Stimulated activated CD4-positive, alpha-beta T cell treated with anti-CD3 and anti-CD28 coated beads, Interleukin-4, amount 100 ng/mL, for 1 hour (primary cell): ENCODE measurements at places on chromosomes 3 and 15.

GRCh38 chr3:135995766-135996165 lies 30.2 kb downstream of the PPP2R3A start:
- DNase-seq, result no peak

DNA sequence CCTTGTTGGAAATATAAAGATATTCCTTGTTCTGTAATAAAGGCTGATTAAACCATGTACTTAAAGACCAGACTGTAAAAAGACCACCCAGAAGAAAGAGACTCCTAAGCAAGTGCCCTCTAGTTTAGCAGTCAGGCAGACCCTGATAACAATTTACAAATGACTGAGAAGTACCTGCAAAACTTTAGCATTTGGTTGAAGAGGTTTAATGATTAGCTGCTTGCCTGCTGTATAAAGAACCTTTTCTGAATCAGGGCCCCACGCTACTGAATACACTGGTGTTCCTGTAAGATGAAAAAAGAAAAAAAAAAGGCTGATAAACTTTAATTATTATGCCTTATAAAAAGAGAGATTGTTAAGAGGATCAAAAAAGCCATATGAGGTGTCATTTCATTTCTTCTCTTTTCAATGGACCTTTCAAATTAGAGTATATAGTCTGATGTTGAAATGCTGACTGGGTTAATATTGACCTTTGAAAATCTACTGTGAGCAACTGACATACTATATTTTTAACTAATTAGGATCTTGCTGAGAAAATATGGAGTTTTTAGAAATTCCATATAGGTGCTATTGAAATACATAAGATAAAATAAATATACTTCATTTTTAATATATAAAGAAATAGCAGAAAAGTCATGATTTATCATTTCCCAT lies 33.0 kb downstream of the IFT80 start:
- no peak for DNase-seq

DNA sequence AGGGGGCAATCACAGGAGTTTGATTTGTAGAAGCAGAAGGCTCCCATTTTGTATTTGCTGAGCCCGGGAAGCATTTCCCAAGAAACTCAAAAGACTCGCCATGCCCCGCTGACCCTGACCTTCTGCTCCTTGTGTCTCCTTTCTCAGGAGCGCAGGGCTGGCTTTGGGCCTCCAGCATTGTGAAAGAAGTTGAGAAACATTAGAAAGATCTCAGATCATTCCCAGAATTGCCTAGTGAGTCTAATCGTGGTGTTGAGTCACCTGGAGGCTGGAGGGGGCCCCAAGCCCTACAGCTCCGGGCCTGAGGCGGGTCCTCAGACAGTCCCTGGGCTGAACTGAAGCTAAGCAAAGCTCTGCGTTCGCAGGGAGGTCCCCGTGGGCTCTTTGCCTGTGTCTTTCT lies 10.9 kb upstream of the PIGZ start:
- DNase-seq, result no peak

- no peak for DNase-seq
These were observed 140.4 kb upstream of the CCDC54 start for GRCh38 chr3:107236655-107237337.

GRCh38 chr3:88321363-88322050 lies 171.7 kb downstream of the C3orf38 start:
- DNase-seq, result no peak

- no peak for DNase-seq
These were observed 378.6 kb downstream of the NSUN3 start for GRCh38 chr3:94441494-94441847.

DNA sequence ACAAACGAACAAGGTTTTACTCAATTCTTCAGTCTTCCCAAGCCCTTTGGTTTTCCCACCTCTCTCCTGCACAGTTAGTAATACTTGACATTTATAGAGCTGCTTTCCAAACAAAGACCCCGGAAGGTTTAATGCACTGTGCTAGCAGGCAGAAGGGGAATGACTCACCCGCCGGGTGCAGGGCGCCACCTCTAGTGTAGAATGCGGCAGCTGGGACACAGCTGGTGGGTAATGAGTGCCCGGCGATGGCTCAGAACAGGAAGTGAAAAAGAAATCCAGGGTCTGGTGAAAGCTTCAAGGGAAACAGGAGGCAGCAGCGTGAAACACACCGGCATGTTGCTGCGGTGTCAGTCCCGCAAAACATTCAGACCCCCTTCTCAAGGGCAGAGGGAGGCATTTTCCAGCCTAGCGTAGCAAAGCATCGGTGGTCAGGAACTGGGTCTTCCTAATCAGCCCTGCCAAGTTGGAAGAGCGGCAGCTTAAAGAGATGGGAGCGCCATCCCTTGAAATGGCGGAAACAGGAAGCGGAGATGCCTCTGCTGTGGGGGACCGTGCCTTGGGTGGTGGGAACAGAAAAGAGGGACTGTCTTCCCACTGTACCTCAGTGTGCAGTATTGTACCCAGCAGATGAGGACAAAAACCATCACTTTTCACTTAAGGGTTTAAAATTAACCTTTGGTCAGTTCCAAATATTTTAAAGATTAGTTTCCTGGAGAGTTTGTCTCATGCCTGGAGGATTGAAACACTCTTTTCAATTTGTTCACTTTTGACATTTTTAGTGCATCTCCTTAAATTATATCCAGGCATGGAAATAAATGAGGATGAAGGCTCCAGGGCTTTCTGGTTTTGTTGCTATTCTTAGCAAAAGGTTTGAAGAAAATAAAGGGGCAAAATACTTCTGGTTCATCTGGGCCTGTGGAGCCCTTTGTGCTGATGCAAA lies 160.7 kb upstream of the MCTP2 start:
- no peak for DNase-seq

GRCh38 chr3:135161425-135161824 lies 366.4 kb downstream of the EPHB1 start:
- no peak for DNase-seq

- DNase-seq, result no peak
These were observed 61.4 kb upstream of the KLF13 start for GRCh38 chr15:31265090-31265870.

- DNase-seq, result no peak
These were observed 50.2 kb downstream of the ANXA2 start for GRCh38 chr15:60347480-60348049.

DNA sequence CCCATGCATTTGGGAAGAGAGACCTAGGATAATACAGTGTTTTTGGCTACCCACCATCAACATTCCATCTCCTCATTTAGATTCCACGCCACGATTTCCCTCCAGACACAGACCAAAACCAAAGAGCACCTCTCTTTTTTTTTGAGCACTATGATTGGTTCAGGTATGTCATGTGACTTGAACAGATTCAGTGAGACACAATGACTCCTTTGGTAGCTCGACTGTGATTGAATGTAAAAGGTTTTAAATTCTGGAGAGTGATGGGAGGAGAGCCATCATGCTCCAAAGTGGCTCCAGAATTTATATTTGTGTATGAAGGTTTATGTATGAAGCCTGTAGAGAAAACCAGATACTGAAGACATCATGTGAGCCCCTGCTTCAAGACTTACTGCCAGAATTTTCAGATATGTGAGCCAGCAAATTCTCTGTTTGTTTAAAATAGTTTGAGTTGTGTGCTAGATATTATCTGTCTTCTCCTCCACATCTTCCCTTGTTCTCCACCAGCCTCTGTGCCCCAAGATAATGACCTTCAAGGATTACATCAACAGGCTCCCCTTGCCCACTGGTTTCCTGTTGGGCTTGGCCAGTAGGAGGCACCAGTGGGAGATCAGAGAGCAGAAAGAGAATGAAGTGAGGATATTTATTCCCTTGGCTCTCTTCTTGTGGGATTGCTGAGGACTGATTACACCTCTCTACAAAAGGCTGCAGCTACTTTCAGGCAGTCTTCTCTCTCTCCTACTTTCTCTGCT lies 12.5 kb downstream of the MYD88 start:
- no peak for DNase-seq

- peak; percentile 26 for DNase-seq
These were observed 136.9 kb upstream of the TOPAZ1 start for GRCh38 chr3:44104668-44105321.

GRCh38 chr15:46461416-46461815 lies 826.6 kb downstream of the SQOR start:
- DNase-seq, result no peak

GRCh38 chr3:72004749-72005292 lies 219.9 kb upstream of the PROK2 start:
- no peak for DNase-seq

- no peak for DNase-seq
These were observed 32.9 kb downstream of the PIK3CA start for GRCh38 chr3:179181021-179181472.

GRCh38 chr15:52359722-52360121 lies 64.1 kb upstream of the MYO5C start:
- no peak for DNase-seq

DNA sequence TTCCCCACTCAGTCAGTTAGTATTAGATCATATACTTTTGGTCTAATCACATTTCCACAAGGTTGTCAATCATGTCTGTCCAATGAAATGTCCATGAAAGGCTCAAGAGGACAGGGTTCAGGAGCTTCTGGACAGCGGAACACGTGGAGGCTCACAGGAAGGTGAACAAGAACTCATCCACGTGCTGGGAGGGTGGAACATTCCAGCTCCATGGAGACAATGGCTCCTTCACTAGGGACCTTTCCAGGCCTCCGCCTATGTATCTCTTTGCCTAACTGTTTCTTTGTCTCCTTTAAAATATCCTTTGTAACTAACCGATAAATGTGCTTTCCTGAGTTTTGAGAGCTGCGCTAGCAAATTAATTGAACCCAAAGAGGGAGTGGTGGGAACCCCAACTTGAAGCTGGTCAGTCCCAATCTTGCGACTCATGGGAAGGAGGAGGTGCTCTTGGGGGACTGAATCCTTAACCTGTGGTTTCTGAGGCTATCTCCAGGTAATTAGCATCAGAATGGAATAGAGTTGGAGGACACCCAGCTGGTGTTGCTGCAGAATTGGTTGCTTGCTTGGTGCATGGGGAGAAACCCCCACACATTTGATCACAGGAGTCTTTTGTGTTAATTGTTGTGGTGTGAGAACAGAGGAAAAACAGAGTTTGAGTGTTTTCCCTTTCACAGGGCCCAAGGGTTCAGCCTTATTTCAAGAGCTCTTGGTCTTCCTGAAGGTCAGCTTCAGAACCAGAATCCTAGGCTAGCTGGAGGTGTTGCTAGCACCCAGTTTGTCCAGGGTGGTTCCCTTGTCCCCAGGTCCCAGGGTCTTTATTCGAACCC lies 3.0 kb upstream of the TKT start:
- DNase-seq, result no peak

GRCh38 chr3:16140116-16140893 lies 34.2 kb upstream of the GALNT15 start:
- DNase-seq, result no peak

GRCh38 chr3:52061121-52061910 lies 4.9 kb upstream of the DUSP7 start:
- no peak for DNase-seq

DNA sequence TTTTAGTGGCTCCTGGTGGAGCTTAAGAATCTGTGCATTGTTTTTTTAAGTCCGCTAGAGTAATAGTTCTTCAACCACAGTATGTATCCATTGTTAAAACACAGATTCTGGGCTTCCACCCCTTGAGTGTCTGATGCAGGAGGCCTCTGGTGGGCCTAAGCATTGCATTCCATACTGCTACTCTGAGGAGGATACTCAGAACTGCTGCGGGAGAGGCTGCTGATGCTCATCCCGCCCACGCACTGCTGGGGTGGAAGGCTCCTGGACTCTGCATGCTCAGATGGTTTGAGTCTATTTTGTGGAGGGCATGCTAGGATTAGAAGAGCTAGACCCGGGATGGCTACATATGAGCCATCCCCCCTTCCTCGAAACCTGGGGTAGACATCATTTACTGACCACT lies 74.4 kb downstream of the THSD4 start:
- no peak for DNase-seq
